ENCODE measurements at places on chromosomes 6 and 20.

DNA sequence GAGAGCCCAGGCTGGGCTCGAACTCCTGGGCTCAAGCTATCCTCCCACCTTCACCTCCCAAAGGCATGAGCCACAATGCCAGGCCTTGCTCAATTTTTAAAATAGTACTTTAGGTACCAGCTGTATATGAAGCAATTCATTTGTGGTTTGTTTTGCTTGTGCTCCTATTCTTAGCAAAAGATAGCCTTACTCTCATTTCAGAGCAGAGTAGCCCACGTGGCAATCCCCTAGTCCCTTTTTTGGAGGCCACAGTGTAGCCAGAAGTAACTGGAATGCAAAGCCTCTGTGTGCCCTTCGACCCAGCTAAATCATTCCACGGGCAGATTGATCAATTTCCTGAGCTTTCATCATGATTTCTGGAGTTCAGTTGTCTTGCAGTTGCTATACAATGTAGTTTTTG lies 372.2 kb downstream of the NRN1 start:
- no peak for DNase-seq

- no peak for DNase-seq
Observed at GRCh38 chr20:38072898-38073297, 39.4 kb downstream of the RPRD1B start.

DNA sequence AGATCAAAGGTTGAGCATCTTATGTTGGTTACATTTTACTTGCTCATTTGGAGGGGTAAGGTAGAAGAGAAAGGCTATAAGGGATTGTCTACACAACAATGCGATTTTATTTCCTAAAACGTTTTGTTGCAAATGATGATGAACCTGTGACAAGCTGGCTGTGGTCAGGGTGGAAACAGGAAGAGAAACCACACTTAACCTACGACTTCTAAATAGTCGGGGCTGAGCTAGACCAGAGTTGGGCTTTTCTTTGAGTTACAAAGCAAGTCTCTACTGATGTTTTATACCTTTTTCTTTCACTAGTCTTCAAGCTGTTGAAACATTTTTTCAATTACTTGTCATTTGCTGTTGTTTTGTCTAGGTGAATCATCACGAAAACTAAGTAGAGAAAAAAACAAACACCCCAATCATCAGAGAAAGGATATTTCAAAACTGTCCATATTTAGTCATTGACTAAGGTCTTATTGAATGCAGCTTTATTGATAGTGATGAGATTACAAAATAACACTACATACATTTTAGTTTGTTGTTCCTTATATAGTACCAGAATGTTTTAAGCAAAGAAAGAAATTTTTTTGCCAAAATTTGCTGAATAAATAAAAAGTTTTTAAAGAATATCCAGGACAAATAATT lies 18.0 kb downstream of the KLHL31 start:
- DNase-seq: no peak

DNA sequence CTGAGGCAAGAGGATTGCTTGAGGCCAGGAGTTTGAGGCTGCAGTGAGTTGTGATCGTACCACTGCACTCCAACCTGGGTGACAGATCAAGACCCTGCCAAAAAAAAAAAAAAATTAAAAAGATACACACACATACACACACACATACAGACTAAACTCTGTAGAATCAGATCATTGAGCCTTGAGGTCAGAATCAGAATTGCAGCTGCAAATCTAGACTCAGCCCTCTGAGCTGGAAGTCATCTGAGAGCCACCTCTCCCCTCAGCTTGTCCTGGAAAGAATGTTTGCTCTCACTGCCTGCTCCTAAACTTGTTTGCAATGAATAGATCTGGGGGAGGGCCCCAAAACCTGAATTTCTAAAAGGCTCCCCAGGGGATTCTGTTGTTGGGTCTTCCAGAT lies 41.4 kb upstream of the ANGPT4 start:
- DNase-seq: no peak

- no peak for DNase-seq
Observed at GRCh38 chr6:168394606-168395005, 46.4 kb upstream of the SMOC2 start.

GRCh38 chr6:149368065-149368464 lies 32.0 kb upstream of the SUMO4 start:
- DNase-seq: no peak

GRCh38 chr6:10505529-10505928 lies 15.6 kb upstream of the GCNT2 start:
- DNase-seq: no peak

DNA sequence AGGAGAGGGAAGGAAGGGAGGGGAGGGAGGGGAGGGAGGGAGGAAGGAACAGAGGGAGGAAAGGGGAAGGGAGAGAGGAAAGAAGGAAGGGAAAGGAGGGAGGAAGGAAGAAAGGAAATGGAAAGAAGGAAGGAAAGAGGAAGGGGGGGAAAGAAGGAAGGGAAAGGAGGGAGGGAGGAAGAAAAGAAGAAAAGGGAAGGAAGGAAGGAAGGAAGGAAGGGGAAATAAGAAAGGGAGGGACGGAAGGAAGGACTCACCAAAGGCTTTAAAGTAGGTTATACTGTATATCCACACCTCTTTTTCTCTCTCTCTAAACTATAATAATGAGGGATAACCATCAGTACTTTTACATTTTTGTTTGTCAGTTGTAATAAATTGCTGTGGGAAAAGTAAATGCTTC lies 324.9 kb downstream of the ARHGAP18 start:
- DNase-seq: no peak

DNA sequence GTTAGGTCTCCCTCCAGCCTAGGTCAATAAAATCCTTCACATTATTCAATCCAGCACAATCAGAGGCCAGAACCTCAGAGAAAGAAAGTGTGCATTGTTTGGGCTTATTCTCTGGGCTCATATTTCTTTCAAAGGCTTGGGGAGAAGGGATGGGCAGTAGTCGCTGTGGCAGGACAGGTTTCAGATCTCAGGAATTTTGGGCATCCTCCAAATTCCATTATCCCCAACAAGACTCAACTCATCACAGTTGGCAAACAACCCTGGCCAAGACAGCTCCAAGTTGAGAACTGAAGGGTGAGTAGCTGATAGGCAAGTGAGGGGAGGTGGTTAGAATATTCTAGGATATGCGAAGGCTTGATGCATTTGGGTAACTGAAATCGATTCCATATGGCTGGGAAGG lies 27.2 kb upstream of the CHD6 start:
- no peak for DNase-seq

DNA sequence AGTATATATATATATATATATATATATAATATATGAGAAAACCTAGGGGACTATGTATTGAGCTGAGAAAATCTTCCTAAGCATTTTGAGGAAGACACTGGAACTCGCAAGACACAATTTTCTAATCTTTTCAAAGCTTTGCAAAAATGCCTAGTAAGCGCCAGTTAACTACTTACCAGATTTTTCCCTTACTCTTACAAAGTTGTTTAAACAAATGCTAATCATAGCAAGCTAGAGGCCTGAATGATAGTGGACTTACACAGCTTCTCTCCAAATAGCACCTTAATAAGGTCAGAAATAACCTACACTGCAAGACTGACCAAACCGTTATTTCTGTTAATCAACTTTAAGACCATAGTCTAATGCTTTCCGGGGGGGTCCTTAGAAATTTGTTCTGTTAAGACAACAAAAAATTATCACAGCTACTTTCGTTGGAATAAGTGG lies 56.1 kb upstream of the HFE start:
- no peak for DNase-seq

DNA sequence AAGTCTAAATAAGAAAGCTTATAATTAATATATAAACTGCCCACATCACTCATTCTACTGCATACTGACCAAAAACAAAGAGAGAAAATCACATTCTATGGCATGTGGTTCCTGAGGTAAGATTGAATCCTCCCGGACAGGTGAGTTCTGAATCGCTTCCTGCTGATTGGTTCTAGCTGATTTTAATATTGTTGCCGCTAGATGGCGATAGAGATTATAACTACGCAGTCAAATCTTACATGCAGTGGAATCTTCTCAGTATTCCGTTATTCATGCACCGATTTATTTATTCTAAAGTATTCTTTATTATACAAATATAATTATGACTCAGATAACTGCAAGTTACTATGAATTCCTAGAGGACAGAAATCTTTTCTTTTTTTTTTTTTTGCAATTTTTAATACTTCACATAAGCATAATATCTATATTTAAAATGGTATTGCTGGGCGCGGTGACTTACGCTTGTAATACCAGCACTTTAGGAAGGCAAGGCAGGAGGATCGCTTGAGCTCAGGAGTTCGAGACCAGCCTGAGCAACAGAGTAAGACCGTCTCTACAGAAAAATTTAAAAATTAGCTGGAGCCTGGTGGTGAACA lies 24.2 kb upstream of the TMX4 start:
- peak; percentile 5 for DNase-seq

- DNase-seq: no peak
Observed at GRCh38 chr20:25672659-25673235, 23.9 kb downstream of the ZNF337 start.

- DNase-seq: no peak
Observed at GRCh38 chr20:64222291-64222735, 33.2 kb upstream of the PCMTD2 start.

DNA sequence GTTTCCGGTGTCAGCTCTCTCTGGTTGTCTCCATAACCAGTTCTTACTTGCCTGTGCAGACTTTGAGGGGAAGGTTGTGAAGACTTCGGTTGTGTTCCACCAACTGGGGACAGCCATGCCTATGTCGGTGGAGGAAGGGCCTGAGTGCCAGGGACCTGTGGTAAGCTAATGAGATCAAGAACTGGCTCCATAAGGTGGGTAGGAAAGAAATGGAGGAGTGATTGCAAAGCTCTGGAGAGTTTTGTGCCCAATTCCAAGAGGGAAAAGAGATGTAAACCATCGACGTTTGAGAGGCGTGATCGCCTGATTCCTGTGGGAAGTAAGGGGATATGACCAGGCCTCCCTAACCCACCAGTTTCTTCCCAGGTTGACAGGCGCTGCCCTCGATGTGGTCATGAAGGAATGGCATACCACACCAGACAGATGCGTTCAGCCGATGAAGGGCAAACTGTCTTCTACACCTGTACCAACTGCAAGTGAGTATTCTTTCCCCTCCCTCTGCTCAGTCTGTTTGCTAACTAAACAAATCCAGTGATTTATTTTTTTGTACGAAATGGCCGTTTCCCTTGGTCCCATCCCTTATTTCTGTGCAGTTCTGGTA lies 893 bp downstream of the POLR1H start:
- no peak for DNase-seq
